AG09309 (cell line): ENCODE measurements at places on chromosomes 1 and 21.
A peak's percentile ranks its signal among the peaks of the same experiment; 100 is the strongest.

GRCh38 chr1:215543191-215543606 is 23.9 kb upstream of the KCTD3 start:
- peak; percentile 54 for DNase-seq

DNA sequence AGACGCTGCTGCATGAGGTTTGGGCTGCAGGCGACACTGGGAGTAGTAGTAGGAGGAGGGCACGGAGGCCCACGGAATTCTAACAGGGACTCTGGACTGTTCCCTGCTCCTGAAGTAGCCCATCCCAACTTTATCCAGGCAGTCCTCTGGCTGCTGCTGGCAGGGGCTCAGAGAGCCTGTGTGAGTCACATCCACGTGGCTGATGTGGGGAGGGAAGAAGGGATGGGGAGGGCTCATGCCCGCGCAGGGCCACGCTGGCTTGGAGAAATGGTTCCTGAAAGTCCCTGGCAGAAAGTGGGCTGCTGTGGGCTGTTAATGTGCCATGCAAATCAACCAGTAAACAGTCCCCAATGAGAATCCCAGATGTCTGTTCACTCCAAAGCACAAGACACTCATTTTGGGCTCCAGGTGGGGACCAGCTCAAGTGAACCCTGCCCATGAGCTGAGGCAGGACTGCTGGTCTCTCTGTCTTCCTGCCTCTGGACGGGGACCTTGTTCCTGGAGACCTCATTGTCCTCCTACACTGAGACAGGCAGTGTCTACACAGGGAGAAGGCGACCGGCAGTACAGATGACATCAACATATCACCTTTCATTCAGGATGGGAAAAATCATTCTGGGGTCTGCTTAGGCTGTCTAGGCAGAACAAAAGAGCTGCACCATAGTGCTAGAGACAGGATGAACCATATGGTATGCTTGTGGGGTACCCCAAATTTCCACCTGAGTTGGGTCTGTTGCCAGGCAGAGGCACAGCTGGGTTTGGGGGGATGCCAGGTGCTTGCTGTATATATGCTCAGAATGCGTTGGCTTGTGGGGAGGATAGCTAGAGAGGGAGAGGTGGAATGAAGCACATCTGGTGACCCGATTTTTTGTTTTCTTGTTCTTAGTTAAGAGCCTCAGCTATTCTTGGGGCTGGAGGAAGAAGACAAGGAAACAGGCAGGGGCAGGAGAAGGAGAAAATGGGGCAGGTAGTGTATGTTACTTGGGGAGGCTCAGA is 57.9 kb upstream of the FMOD start:
- DNase-seq, result peak; percentile 41

- no peak for DNase-seq
Observed at GRCh38 chr1:7552402-7552801, 218.7 kb upstream of the VAMP3 start.

- DNase-seq, result no peak
Observed at GRCh38 chr1:82391712-82392111, 591.0 kb downstream of the ADGRL2 start.

GRCh38 chr1:50705699-50706098 is 254.4 kb downstream of the FAF1 start:
- no peak for DNase-seq

DNA sequence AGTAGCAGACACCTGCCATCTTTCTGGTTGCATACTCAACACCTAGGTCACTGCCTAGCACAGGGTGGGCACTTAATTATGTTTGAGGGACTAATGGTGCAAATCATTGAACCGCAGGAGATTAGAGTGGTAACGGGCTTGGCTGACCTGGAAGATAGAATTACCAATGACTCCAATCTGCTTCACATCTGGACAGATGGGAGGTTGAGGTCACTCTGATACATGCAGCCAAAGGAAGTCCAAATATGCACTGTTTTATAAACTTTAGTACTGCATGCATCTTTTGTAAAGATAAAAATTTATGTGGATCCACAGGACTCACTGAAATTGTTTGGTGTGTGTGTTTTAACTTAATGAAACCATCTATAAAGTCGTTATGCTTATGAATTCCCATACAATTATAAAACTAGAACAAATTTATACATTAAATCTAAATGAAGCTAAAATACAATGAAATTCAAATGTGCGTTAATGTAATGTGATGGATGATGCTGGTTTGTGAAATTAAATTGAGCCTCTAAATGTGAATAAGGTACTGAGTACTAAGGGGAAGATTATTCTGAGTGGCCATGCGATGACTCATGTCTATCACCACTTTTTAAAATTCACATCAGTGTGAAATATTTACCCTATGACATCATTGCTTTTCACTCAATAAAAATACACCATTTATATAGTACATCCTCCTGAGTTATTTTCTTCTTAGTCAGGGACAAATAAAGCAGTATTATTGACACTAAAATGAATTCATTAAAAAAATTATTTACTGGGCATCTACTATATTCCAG is 224.7 kb upstream of the FAM78B start:
- DNase-seq, result no peak
